ENCODE measurements at places on chromosomes 7 and 10.

DNA sequence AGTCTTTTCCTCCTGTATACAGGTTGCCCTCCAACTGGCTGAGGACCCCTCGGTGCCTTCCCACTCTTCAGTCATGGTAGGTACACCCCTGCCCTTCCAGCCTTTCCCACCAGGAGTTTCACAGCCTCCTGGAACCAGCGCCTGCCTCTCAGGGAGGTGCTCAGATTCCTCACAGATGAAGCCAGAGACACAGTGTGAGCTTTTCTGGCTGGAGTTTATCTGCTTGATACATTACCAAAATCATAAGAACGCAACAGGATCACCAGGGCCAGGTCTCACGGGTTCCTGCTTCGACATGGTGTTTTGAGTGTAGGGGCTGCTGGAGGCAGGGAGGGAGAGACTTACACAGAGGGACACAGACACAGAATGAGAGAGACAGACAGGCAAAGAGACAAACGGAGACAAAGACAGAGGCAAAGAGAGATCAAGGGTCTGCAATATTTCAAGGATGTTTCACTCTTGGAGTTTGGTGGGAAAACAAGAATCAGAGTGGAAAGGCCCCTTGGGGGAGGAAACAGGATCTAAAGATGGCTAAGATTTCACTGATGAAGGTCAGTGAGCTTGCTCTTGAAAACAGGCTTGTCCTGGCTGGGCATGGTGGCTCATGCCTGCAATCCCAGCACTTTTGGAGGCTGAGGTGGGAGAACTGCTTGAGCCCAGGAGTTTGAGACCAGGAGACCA lies 6.5 kb upstream of the INMT start:
- no peak for DNase-seq

DNA sequence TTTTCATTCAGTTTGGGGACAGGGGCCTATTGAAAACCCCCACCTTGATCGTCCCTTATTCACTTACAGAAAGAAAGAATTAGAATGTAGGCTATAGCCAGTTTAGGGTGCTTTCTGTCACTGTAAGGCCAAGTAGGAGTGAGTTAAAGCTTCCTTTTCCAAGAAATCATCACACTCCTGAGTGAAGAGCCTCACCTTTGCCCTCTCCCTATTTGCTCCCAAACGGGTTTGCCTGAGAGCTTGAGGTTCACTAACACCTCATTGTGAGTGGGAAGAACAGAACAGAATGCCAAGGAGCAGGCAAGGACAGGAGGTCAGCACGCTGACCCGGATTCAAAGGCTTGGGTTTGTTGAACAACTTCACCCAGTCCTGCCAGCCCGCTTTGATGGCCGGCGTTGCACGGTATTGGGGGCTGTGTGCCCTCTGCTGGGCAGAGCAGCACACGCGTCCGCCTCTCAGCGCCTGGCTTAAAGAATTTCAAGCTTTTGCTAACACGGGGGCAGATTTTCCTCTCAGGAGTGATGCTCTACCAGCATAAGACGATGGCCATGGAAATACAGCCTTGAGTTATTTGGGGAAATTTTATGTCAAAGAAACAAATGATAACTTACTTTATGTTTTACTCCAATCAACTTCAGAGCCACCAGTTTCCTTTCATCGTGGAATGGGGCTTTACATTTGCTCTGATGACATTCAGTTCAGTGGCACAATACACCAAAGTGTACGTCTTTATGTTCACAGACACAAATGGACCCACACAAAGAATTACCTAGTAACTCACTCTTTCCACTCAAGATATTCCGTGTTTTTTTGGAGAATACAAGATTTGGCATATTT lies 470.0 kb downstream of the SUGCT start:
- peak; percentile 15 for DNase-seq

DNA sequence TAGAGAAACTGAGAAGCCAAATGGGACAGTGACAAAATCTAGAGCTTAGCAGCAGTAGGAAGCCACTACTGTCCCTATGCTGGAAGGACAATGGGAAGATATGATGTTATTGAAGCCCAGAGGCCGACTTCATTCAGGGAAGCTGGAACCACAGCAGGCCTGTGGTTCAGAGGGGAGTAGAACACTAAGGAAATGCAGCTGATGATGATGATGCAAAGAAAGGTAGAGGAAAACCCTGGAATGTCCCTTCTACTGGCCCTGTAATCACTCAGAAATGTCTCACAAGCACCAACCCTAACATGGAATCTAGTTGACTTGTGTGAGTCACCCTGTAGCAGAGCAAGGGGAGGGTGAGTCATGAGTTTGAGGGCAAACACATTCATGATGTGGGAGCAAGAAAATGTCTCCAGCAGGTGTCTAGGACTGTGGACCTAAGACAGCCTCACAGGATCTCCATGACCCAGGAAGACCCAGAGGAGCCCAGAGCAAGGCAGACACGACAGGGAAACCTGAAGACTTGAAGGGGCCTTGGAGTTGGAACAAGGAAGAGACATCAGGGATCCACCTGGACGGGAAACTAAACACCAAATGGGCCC lies 37.0 kb upstream of the LRRC17 start:
- no peak for DNase-seq

- DNase-seq, result no peak
Observed at GRCh38 chr7:92973974-92974373, 137.6 kb upstream of the CDK6 start.

GRCh38 chr10:101807158-101807557 lies 11.1 kb downstream of the OGA start:
- no peak for DNase-seq
